ENCODE measurements at places on chromosomes 6 and 20.
A peak's percentile ranks its signal among the peaks of the same experiment; 100 is the strongest.

GRCh38 chr20:4925842-4926530 is 75.3 kb downstream of the SLC23A2 start:
- DNase-seq, result no peak

GRCh38 chr6:47404435-47404834 is 73.2 kb upstream of the CD2AP start:
- DNase-seq, result no peak

GRCh38 chr6:99362678-99363268 is 13.3 kb upstream of the FAXC start:
- no peak for DNase-seq

DNA sequence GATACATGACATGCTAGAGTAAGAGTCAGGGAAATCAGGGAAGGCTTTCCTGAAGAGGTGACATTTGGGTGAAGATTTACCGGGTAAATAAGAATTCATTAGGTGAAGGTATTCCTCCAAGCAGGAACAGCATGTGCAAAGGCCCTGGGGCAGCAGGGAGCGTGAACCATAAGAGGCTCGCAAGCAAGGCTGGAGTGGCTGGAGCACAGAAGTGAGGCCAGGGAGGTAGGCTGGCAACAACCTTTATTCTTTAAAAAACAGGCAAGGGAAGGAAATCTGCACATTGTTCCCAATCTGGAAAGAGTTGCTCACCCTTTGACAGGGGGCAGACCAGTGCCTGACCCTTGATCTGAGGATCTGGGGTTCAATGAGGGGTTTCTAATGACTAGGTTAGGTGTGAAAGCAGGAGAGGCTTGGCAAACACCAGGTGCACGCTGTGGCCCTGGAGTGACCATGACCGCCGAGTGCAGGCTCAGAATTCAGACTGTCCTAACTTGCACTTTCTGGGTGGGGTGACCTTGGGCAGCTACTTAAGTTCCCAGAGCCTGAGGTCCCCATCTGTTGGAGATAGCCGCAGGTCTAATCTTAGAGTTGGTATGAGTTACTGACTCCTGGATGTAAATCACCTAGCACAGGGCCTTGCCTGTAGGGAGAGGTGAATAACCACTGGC is 1.9 kb downstream of the KIAA1755 start:
- no peak for DNase-seq

- no peak for DNase-seq
These were observed 22.7 kb upstream of the MOCS1 start for GRCh38 chr6:39956936-39957335.

DNA sequence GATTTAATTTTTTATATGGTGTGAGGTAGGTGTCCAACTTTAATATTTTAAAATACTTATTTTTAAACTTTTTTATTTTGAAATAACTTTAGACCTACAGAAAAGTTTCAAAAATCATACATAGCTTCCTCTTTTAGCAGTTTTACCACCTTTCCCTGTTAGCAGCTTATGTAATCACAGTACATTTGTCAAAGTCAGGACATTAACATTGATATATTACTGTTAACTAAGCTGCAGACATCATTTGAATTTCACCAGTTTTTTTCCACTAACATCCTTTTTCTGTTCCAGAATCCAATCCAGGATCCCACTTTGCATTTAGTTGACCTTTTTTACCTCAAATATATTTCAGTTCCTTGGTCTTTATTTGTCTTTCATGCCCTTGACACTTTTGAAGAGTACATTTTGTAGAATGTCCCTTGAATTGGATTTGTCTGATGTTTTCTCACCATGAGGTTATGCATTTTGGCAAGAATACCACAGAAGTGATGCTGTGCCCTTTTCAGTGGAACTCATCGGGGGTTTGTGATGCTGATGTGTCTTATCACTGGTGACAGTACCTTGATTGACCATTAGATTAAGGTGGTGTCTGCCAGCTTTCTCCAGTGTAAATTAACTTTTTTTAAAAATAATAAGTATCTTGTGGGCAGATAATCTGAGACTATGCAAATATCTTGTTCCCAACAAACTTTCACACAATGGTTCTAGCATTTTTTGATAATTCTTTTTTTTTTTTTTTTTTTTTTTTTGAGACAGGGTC is 33.4 kb downstream of the TTLL9 start:
- DNase-seq, result no peak

DNA sequence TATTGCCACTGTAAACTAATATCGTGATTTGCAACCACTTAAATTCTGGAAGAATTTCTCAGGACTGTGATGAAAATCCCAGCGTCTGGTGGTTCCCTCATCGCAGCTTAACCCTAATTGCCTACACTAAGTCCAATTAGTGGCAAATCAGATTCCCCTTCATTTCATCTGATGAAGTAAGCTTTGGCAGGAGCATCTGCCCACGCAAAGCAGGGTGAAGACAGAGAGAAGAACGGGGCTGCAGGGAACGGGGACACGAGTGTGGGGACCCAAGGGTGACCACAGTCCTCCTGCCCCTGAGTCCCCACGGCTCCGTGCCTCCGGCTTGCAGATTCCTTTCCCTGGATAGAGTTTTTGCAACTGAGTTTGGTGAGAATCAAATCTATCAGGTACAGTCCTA is 159.5 kb downstream of the LY86 start:
- DNase-seq, result no peak

DNA sequence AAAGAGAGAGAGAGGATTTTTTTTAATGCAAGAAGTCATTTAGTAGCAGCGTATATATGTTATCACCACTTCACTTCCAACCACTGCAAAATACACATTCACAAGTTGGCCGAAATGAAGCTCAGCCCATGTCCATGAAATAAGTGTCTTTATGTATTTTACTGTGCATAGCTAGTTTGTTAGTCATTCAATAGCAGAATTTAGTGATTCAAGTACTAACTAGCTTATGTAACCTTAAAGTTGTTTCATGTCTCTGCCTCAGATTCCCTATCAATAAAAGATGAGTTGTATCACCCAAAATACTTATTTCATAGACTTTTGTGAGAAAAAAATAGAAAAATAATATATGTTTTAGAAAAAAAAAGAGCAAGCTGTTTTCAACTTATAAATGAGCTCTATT is 153.7 kb upstream of the PRDM1 start:
- no peak for DNase-seq

- no peak for DNase-seq
These were observed 17.8 kb downstream of the QKI start for GRCh38 chr6:163432300-163432699.

DNA sequence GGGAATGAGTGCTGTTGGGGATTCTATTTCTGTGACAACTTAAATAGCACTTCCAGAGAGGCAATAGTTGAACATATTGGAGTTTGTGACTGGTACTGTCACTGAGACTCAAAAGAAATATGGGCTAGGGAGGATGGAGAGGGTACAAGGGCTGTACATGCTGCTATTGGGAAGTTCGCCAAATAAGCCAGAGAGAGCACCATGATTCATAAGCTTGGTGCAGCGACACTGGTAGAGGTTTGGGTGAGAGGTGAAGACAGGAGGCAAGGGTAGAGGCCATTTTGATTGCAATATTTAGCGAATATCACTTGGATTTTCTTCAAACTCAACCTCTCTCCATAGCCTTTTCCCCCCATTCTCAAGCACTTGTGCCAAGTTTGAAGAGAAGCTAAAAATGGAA is 214.3 kb downstream of the OGFRL1 start:
- DNase-seq, result no peak

DNA sequence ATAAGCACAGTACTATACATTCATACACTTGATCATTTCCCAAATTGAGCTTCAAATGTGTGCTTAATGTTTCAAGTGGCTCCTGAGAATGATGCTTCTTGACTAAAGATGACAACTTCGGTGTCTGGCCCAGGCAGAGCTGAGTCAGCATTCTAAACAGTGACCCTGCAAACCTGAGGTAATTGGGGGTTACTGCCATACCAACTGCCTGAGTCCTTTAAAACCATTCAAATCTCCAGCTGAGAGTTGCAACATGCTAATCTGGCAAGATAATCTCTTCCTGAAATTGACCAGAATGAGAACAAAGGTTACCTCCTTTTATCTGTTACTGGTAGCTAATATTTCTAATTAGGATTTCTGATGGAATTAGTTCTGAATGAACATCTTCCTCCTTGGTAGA is 8.2 kb downstream of the BACH2 start:
- peak; percentile 48 for DNase-seq

DNA sequence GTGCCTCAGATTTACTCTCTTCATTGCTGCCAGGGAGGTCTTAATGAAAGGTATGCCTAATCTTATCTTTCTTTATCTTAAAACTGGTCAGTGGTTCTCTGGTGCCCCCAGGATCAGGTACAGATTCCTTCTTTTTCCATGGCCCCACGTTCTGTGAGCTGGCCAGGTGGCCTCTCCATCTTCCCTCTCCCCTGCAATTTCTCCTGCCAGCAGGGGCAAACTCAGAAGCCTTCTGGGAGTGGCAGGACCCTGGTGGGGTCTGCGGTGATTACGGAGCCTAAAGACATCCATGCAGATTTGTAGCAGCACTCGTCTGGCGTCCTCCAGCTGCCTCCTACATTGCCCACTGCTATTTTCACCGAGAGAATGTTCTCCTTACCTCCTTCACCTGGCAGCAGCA is 95.8 kb downstream of the CCDC170 start:
- no peak for DNase-seq

GRCh38 chr20:58179432-58180099 is 48.9 kb downstream of the ANKRD60 start:
- peak; percentile 15 for DNase-seq

DNA sequence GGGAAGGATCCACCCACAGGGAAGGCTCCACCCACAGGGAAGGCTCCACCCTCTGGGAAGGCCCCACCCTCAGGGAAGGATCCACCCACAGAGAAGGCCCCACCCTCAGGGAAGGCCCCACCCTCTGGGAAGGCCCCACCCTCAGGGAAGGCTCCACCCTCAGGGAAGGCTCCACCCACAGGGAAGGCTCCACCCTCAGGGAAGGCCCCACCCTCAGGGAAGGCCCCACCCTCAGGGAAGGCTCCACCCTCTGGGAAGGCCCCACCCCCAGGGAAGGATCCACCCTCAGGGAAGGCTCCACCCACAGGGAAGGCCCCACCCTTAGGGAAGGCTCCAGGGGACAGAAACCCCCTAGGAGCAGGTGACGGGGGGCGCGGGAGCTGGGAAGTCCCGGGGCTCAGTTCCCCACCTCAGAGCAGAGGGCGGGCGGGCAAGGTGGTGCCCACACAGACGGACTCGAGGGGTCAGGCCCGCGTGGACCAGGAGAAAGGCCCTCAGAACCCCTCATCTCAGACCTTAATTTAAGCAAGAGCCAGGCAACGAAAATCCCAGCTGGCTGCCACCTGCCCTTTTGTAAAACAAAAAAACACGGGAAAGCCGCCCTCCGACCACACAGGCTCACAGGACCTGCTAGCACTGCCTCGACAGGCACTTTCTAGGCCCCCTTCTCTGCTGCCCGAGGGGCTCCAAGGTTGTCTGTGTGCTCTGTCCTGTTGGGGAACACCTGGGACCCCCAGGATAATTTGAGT is 39.7 kb downstream of the KCNQ2 start:
- no peak for DNase-seq

- DNase-seq, result no peak
These were observed 251.6 kb downstream of the ADGB start for GRCh38 chr6:146850238-146850896.

DNA sequence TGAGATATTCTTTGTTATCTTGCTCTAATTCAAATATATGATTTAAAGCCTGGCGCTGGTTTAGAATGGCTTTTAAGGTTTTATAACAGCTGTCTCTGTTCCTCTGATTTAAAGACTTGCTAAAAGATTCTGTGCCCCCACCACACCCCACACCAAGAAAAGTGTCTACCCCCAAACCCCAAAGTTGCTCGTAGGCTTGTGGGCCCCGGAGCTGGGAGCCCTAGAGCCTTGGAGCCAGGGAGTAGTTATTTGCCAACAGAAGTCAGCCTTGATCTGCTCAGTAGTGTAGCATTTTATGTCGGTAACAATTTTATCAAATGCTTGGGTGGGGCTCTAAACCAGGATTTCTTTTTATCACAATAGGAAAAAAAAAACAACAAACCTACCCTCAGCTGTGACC is 105.2 kb upstream of the TRAF3IP2 start:
- no peak for DNase-seq

DNA sequence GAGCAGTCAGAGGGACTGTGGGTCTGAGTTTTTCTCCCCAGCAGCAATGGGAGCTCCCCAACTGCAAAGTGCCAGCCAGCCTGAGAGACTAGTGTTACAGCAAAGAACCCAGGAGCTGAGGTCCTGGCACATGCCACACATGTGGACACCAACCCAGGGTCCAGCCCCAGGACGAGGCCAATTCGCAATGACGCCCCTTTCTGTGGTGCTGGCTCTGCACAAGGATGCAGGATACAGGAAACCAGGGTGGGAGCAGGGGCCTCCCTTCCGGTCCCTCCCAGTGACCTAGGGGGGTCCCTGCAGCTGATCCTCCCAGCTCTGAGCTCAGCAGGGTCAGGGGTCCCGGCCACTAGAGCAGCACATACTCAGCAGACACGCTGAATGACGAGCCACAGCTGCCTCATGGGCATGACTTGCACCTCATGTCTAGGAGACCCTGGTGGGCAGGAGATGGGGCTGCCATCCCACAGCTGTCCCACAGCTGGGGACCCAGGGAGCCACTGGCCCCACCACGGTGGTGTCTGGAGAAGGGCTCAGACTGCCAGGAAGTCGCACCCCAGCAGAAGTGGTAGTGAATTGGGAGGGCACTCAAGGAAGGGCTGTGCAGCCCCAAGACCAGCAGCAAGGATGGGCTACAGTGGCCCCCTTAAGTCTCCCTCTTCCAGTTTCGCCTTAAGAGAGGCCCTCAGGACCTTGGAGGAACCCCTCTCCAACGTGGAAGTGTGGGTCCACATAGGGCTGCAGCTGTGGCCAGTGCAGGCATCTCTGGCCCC is 3.6 kb downstream of the ARFRP1 start:
- DNase-seq, result no peak

DNA sequence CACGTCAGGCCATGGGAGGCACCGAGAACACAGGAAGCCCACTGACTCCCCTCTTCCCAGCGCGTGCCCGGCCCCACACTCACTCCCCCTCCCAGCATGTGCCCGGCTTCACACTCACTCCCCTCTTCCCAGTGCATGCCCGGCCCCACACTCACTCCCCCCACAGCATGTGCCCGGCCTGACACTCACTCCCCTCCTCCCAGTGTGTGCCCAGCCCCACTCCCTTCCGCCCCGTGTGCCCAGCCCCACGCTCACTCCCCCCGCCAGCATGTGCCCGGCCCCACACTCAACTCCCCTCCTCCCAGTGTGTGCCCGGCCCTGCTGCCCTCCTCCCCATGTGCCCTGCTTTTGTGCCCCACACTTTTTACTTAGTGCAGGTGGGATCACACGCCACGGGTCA is 9.7 kb downstream of the RTEL1 start:
- DNase-seq, result no peak

- no peak for DNase-seq
These were observed 2.1 kb upstream of the TIAM2 start for GRCh38 chr6:154993026-154993425.

GRCh38 chr6:132950566-132950965 is 136.2 kb downstream of the RPS12 start:
- DNase-seq, result no peak

GRCh38 chr6:6657085-6657819 is 68.7 kb downstream of the LY86 start:
- no peak for DNase-seq
